ENCODE measurements at places on chromosomes 1 and 21.

GRCh38 chr1:166176416-166176815, 9.6 kb upstream of the FAM78B start:
- DNase-seq: no peak

DNA sequence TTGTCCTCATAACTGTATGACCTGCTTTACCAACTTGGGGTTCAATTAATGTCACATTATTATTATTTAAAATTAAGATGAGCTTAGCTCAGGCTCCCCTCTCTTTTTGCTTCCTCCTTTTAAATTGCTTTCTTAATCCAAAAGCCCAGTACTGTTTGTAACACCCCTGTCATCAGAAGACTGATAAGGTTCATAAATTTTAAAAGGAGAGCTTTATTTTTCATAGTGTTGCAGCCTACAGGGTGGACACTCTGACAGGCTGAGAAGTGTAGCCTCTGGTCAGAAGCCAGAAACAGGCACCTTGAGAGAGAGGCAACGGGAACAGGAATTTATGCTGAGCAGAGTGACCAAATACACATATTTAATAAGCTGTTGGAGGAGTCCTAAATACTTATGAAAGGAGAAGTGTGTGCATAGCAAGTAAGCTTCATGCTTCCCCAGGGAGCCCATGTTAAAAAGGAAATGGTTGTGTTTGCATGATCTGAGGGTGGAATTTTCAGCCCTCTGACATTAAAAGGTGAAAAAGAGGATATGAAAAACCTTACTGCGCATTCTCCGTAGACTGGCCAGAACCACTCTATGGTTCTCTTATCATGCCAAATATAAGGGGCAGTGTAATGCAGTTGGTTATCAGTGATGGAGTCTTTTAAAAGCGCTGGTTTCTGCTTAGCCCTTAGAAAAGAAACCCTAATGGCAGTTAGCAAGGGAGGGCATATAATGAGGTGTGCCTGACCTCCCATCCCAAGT, 30.5 kb upstream of the FGGY start:
- no peak for DNase-seq

DNA sequence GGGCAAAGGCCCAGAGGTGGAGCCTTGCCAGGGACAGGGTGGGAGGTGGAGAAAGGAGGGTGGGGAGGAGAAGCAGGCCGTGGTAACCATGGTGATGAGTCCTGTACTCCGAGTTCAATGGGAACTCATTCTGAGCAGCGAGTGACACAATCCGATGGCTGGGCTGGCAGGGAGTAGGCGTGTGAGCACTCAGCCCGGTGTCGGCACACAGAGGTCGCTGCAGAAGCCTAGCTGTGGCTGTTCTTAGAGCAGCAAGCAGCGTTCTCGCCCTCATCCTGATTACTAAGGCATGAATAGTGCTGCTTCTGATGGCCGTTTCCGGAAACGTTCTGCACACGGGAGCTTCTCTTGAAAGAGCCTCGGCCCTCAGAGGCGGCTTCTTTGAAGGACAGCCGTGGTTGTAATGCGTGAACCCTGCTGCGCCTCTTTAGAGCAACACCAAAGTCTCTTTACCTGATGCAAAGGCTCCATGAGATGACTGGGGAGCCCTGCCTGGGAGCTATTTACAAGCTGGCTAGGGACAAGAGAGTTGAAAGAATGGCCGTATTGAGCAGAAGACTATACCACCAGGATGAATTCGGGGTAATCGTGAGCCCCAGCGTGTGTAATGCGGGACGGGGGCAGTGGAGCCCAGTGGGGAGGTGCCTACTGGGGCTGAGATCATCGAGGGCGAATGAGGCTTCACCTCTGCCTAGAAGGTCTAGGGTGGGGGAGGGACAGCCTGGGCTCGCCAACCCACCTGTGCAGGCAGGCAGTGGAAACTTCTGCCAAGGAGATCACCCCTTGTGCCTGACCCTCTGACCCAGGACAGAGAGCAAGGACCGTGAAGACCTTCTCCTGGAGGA, 72.8 kb upstream of the PAX7 start:
- peak; percentile 71 for DNase-seq

DNA sequence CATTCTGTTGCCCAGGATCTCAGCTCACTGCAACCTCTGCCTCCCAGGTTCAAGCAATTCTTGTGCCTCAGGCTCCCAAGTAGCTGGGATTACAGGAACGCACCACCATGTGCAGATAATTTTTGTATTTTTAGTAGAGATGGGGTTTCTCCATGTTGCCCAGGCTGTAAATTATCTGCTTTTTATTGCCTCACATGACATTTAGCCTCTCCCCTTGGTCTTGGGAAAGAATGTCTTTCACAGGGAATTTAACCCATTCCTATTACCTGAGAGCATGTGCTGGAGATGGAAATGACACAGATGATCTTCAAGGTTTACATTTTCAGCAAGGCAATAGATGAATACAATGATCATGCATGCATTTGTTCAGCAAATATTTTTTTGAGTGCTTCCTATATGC, 75.8 kb downstream of the NID1 start:
- DNase-seq: no peak

DNA sequence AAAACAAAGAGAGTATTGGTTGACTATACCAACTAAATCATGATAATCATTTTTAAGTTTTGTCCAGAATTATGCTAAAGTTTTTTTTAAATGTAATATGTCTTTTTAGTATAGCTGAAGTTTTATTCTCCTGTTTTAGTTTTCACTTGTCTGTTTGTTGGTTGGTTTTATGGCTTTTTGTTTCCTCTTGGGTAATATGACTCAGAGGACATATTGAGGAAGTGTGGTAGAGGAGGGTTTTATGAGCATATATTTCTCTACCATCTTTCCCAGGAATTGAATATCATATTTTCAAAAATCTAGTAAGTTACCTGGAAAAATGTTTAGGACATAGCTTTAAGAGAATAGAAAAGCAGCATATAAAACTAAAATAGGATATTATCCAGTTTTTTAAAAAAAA, 68.6 kb upstream of the MCOLN3 start:
- DNase-seq: no peak

DNA sequence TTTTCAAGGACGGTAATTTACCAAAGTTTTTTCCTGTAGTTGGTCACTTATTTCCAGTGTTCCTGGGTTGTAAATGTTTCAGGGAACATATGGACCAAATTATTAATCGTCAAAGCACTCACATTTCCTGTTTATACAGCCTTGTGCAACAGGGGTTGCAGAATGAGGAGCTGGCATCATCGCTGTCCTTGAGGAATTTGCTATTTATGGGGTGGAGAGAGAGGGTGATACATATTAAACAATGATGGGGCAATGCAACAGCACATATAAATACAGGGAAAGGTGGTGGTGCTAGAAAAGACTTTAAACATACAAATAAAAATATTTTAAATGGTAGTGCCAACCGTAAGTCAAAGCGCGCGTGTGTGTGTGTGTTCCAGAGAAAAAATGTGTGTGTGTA, 369.8 kb downstream of the NPHP4 start:
- no peak for DNase-seq

DNA sequence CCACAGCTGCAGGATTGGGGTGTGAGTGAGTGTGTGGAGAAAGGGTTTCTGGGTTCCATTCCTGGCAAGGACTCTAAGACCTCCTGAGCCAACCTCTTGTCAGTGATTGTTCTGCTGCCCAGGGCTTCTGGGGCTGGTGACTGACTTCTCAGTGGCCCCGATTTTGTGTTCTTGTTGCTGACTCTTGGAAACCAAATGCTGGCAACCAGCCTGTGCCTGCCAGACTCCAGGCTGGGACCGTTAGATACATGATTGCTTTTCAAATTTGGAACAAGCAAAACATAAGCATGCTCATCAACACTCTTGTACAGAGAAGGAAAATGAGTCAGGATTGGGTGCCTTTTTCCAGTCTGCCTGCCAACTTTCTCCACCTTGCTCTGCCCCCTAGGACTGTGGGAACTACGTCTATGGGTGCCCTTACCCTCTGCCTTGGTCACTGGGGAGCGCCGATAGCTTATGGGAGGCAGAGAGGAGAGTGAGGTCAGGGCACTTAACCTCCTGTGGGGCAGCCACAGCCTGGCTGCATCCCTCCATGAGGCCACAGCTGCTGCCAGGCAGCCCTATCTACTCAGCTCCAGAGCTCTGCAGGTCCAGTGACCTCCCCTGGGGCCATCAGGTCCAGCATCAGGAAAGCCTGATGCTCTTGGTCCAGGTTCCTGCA, 39.3 kb upstream of the EPS8L3 start:
- DNase-seq: no peak

- no peak for DNase-seq
These were observed 53.3 kb downstream of the TEX35 start for GRCh38 chr1:178566187-178566586.

DNA sequence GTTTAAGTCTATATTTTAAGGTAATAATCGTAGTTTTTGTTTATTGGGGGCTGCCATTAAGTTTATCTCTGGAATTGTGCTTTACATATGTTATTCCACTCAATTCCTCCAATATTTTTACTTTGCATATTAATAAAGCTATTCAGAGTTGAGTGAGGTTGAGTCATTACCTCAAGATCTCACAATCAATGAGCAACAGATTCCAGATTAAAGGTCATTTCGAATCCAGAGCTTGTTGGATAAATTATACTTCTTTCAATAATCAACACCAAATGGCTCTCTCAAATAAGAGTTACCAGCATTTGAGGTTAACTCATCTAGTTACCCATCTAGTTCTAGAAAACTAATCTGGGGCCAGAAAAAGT, 16.7 kb downstream of the RGS4 start:
- no peak for DNase-seq
